Mesenteric fat pad (tissue), 1 donor: ENCODE measurements at places on chromosomes 5 and 9.
A peak's percentile ranks its signal among the peaks of the same experiment; 100 is the strongest.

DNA sequence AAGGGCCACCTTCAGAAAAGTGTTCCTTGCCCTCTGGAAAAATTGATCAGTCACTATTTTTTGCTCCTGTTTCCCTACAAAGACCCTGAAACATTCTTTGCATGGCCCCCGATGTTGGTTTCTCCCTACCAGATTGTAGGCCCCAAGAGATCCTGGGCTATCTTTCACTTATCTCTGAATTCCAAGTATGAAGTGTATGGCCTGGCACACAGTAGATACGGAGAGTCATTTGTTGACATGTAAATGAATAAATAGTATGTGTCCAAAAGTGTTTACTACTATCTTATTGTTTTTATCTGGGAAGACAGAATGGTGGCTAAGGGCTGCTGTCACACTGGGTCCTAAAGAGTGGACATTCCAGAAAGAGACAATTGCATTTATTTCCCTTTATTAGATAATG, 7.4 kb upstream of the ANKDD1B start:
- DNase-seq = no peak

DNA sequence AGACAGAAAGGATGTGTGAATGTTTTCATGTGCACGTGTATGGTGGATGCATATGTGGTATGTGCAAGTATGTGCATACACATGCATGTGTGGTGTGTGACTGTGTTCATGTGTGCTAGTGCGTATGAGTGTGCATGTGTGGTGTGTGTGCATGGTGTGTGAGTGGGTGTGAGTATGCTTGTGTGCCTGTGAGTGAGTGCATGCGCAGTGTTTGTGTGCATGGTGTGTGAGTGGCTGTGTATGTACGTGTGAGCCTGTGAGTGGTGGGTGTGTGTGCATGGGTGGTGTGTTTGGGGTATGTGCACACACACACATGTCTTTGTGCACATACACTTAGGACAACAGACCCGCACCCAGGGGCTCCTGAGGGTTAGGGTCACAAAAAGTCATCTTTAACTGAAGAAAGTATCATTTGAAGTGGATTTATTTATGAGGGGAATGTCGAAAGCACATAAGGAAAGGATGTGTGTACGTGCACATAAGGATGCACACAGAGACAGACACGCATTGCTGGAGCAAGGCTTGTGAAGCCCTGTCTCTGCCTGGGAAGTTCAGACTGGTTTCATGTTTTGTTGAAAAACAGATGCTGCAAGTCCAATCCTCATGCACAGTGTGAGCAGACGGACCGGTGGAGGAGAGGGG, 237.0 kb downstream of the SYK start:
- DNase-seq = peak; percentile 68

DNA sequence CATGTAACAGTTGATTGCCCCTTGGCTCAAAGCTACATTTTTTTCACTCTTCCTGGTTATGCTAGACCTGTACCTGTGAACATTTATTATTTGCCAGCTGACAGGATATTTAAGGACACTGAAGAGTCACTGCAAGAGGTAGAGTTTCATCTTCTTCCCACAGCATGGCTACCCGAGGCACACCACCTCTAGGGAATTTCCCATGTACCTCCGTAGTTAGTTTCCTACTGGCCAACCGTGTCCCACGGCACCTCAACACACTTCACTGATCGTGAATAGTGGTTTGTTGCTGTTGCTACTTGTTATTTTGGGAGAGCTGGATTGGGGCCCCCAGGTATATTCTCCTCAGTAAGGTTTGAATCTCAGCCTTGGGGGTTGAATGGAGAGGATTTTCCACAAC, 648.6 kb downstream of the SEMA5A start:
- no peak for DNase-seq

GRCh38 chr5:156693113-156693512, 157.0 kb upstream of the PPP1R2B start:
- no peak for DNase-seq

DNA sequence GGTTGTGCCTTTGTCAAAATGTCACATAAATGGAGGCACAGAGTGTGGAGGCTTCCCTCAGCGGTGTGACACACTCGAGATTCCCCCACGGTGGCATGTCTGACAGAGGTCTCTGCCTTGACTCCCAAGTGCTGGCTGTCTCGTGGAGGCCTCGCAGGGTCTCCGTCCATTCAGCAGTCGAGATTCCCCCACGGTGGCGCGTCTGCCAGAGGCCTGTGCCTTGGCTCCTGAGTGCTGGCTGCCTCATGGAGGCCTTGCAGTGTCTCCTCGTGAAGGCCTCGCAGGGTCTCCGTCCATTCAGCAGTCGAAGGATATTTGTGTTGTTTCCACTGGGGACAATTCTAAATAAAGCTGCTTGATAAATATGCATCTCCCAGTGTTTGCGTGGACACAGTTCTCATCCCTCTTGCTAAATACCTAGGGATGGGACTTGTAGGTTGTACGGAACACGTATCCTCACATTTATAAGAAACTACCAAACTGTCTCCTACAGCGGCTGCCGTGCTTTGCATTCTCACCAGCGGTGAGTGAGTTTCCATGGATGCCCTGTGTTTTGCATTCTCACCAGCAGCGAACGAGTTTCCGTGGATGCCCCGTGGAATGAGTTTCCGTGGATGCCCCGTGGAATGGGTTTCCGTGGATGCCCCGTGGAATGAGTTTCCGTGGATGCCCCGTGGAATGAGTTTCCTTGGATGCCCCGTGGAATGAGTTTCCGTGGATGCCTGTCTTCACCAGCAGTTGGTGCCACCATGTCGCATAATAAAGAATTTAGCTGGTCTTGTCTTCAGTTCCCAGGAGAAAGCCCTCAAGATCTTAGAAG, 25.8 kb downstream of the PNPLA7 start:
- no peak for DNase-seq

DNA sequence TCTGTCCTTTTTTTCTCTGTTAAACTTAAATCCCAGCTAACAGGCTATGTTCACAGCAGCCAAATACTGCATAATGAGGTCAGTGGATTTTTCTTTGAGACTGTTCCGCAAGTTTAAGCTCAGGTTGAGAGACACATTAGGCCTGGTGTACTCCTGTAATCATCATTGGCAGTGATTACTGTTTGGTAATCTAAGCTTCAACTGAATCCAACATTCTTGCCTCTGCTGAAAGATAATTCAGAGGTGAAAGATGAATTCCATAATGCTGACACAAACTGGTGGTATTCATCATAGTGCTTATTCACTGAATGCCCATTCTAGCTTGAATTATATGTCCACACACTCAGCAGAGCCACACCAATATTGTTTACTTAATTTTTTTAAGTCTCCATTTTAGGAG, 108.5 kb downstream of the NFIB start:
- no peak for DNase-seq

- no peak for DNase-seq
These were observed 250.5 kb downstream of the KCNN2 start for GRCh38 chr5:114612406-114612805.

DNA sequence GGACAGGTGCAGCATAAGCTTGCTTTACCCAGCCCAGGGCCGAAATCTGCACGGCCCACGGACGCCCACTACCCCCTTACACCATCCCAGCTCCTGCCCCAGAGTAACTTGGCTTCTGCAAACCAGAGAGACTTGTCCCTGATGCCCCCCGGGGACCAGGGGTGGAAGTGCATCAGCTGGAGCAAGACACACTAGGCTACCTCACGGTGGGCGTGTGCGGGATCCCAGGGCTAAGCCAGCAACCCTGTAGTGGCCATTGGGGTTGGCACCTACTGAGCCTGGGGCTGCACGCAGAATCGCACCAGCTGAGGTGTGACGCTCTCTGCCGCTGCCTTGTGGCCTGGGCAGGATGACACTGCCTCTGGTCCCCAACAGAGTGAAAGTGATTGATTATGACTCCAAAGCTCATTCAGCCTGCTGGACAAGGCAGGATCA, 6.1 kb upstream of the ZNF79 start:
- DNase-seq = no peak

DNA sequence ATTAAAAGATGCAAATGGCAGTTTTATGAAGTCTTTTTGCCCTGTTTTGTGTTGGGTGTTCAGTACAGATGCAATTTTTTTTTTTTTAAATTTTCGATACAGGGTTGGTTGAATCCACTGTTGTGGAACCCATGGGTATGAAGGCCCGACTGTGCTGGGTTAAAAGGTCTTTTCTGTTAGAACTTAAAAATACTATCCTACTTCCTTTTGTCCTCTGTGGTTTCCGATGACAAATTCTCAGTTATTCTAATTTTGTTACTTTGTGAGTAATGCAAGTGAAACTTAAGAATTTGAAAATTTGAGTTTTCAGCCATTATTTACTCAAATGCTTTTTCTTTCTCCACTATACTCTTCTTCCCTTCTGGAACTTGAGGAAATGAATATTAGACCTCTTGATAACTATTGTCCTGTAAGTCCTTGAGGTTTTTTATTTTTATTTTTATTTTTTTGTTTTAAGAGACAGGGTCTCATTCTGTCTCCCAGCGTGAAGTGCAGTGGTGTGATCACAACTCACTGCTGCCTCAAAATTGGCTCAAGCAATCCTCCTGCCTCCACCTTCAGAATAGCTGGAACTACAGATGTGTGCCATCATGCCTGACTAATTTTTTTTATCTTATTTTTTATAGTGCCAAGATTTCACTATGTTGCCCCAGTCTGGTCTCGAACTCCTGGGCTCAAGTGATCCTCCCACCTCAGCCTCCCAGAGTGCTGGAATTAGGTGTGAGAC, 67.5 kb downstream of the ZCCHC7 start:
- DNase-seq = no peak

DNA sequence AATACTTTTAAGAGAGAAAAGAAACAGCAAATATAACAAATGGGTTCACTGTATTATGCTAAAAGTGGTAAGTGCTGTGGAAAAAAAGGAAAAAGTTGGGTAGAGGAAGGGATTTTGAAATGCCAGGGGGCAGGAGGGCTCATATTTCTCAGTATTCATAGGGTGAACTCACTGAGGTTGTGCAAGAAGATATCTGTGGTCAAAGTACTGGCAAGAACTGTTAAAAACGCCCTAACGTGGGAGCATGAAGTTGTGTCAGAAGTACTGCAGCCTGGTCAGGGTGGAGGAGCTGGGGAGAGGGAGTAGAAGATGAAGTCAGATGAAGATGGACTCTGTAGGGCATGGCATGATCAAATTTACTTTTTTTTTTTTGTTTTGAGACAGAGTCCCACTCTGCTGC, 31.2 kb upstream of the SLC28A3 start:
- no peak for DNase-seq

DNA sequence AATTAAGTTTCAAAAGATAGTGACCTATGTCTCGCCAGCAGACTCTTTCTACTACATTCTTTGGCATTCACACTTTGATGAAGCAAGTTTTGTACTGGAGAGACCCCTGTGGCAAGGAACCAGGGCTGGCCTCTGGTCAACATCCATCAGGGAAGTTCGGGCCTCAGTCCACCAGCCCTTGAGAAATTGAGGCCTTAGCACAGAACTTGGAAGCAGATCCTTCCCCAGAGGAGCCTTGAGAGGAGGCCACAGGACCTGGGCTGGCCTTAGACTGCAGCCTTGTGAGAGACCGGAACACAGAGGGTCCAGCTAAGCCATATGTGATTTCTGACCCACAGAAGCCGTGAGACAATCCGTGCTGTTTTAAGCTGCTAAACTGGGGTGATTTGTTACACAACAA, 317.9 kb downstream of the ZSWIM6 start:
- DNase-seq = no peak

- peak; percentile 87 for DNase-seq
These were observed 4.1 kb downstream of the PTGS1 start for GRCh38 chr9:122374885-122375420.

GRCh38 chr9:34272101-34272541, 56.9 kb downstream of the KIF24 start:
- no peak for DNase-seq

DNA sequence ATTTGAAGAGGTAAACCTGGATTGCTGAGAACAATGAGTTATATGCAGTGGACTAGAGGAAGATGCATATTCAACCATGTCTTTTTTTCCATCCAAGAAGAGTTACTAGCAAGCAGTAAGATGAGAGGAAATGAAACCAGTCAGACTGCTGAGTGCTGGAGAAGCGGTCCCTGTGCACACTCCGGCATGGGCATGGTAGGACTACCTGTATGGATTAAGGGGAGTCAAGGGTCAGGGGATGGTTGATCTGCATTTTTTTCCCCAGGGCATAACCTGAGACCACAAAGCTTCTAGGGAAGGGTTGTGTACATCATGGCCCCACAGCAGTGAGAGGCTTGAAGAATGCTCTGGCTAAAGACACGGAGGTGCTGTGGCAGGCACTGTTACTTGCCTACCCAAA, 76.6 kb upstream of the ZNF169 start:
- DNase-seq = no peak

GRCh38 chr5:16740811-16741392, 124.1 kb upstream of the RETREG1 start:
- DNase-seq = no peak

GRCh38 chr9:74610523-74611061, 113.5 kb downstream of the RORB start:
- DNase-seq = no peak

GRCh38 chr9:128716581-128717254, 7.2 kb downstream of the ZDHHC12 start:
- no peak for DNase-seq

GRCh38 chr9:131329241-131329641, 39.7 kb downstream of the PLPP7 start:
- DNase-seq = no peak

DNA sequence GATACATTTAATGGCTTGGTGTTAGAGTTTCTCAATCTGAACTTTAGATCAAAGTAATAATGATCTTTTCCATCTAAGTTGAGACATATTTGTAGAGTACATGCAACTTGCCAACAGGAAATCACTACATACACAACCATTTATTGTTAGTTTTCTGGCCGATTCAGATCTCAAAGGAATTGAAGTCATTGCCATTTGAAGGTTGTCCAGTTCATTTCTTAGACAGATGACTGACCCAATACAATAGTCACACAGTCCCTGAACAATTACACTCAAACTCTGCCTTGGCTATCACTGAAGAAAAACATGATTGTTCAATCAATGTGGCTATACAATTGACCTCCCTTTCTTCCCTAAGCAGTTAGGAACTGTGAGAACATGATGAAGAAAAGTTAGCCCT, 753.2 kb upstream of the RIOK2 start:
- DNase-seq = no peak

GRCh38 chr9:99020786-99021436, 77.2 kb downstream of the COL15A1 start:
- no peak for DNase-seq

GRCh38 chr5:176319827-176320554, 41.6 kb downstream of the KIAA1191 start:
- no peak for DNase-seq
